ENCODE measurements at places on chromosomes 11 and 22.

DNA sequence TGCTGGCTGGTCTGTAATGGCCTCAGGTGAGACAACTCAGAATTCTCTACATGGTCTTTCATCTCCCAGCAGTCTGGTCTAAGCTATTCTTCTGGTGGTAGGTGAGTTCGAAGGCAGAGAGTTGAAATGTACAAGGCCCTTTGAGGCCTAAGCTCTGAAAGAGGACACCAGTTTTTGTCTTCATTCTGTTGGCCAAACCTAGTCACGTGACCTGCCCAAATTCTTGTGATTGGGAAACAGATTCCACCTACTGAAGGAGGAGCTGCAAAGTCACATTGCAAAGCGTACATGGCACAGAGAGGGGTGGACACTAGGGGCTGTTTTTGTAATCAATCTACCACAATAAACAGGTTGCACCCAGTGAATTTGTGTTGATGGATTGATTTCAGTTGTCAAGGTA lies 193.5 kb downstream of the NAV2 start:
- H3K36me3 ChIP-seq, result no peaks in the 10 kb centered on the region
- DNase-seq, result no peak
- H3K27me3 ChIP-seq, result no peaks in the 10 kb centered on the region
- no peak overlapping the region for H3K27ac ChIP-seq
- H3K4me3 ChIP-seq, result no peak overlapping the region

GRCh38 chr11:72577271-72577721 lies 96.9 kb downstream of the PDE2A start:
- H3K27ac ChIP-seq, result no peak overlapping the region
- no peaks in the 10 kb centered on the region for H3K27me3 ChIP-seq
- H3K4me3 ChIP-seq, result no peak overlapping the region
- no peaks in the 10 kb centered on the region for H3K36me3 ChIP-seq
- H3K4me1 ChIP-seq, result peaks cover 2% of the 10 kb centered on the region
- no peak for DNase-seq

DNA sequence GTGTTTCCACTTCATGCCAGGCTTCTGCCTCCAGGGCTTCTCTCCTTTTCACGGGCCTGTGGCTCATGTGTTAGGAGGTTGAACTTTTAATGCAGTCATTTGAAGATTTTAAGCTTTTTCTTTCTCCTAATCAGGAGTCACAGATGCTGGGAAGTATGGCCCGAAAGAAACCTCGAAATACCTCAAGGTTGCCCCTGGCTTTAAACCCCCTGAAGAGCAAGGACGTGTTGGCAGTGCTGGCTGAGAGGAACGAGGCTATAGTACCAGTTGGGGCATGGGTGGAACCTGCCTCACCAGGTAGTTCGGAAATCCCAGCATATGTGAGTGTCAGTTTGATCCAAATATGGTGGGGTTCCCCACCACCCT lies 571 bp downstream of the CCDC15 start:
- H3K27ac ChIP-seq, result peak overlapping the region; percentile 81
- no peak for DNase-seq
- H3K36me3 ChIP-seq, result no peaks in the 10 kb centered on the region

- H3K4me1 ChIP-seq, result no peaks in the 10 kb centered on the region
- DNase-seq, result no peak
- H3K27ac ChIP-seq, result no peak overlapping the region
- H3K4me3 ChIP-seq, result no peak overlapping the region
- H3K27me3 ChIP-seq, result no peaks in the 10 kb centered on the region
Measured at GRCh38 chr11:126410649-126411048, 55.2 kb downstream of the ST3GAL4 start.

DNA sequence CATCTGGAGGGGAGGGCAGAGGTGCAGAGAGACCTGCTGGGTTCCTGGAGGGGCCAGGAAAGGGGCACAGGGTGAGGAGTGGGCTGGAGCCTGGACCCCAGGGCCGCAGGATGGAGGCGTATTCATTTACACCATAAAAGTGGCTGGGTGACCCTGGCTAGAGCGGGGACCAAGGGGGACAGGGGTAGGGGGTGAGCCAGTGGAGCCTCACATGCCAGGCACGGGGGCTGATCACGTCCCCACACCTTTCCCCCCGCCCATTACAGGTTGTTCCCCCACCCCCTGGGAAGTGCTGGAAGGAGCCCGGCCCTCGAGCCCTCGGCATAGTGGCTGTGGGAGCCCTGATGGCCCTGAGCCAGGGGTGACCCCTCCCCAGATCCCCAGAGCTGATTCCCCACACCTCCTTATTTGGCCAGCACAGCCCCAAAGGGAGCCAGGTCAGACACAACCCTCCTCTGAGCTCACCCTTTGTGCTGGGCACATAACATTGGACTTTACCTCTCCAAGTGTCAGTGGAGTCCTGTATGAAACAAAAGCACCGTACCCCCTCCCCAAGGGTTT lies 781 bp downstream of the TCIRG1 start:
- peaks cover 26% of the 10 kb centered on the region for H3K36me3 ChIP-seq
- H3K27ac ChIP-seq, result peak overlapping the region; percentile 84
- no peak for DNase-seq
- peaks cover 36% of the 10 kb centered on the region for H3K4me1 ChIP-seq

- H3K4me3 ChIP-seq, result no peak overlapping the region
- no peak overlapping the region for H3K27ac ChIP-seq
- no peak for DNase-seq
- H3K36me3 ChIP-seq, result no peaks in the 10 kb centered on the region
Measured at GRCh38 chr11:134676516-134677287, 264.7 kb upstream of the B3GAT1 start.

DNA sequence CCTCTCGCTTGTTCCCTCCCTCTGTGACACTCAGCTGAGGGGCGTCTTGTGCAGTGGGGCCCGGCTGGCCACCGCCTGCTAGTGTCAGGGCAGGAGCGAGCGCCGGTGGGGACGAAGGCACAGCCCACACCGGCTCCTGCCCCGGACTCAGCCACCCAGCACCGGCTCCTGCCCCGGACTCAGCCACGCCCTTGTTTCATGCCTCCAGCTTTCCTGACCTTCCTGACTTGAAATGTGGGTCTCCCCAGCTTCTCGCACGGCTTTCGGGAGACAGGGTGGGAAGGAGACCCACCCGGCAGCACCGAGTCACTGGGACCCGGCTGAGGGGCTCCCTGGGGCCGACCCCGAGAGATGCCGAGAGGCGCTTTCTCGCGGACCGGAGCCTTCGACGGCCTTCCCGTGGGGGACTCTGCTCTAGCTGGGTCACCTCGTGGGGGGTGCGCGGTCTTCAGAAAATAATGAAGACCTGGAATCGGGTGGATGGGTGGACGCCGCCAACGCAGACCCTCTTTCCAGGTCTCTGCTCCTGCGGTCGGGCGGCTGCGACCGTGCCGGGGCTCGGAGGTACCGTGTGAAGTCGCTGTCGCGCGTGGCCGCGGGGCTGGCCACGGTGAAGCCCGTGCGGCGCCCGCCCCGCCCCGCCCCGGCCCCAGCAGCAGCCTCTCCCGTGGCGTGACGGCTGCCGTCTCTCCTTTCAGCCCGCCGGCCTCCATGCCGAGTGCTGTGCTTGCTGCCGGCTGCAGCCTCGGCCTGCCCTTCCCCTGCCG lies 10.2 kb downstream of the GLB1L2 start:
- DNase-seq, result no peak
- H3K27ac ChIP-seq, result no peak overlapping the region
- H3K4me1 ChIP-seq, result no peaks in the 10 kb centered on the region
- no peaks in the 10 kb centered on the region for H3K36me3 ChIP-seq
- H3K4me3 ChIP-seq, result no peak overlapping the region
- no peaks in the 10 kb centered on the region for H3K27me3 ChIP-seq

GRCh38 chr11:1310772-1311468 lies 1.5 kb upstream of the TOLLIP start:
- H3K27me3 ChIP-seq, result no peaks in the 10 kb centered on the region
- peak; percentile 21 for DNase-seq
- no peak overlapping the region for H3K4me3 ChIP-seq
- peaks cover 29% of the 10 kb centered on the region for H3K4me1 ChIP-seq
- H3K27ac ChIP-seq, result peak overlapping the region; percentile 87

- H3K4me1 ChIP-seq, result no peaks in the 10 kb centered on the region
- DNase-seq, result no peak
- H3K27ac ChIP-seq, result no peak overlapping the region
Measured at GRCh38 chr22:21726650-21727049, 8.9 kb downstream of the YPEL1 start.

DNA sequence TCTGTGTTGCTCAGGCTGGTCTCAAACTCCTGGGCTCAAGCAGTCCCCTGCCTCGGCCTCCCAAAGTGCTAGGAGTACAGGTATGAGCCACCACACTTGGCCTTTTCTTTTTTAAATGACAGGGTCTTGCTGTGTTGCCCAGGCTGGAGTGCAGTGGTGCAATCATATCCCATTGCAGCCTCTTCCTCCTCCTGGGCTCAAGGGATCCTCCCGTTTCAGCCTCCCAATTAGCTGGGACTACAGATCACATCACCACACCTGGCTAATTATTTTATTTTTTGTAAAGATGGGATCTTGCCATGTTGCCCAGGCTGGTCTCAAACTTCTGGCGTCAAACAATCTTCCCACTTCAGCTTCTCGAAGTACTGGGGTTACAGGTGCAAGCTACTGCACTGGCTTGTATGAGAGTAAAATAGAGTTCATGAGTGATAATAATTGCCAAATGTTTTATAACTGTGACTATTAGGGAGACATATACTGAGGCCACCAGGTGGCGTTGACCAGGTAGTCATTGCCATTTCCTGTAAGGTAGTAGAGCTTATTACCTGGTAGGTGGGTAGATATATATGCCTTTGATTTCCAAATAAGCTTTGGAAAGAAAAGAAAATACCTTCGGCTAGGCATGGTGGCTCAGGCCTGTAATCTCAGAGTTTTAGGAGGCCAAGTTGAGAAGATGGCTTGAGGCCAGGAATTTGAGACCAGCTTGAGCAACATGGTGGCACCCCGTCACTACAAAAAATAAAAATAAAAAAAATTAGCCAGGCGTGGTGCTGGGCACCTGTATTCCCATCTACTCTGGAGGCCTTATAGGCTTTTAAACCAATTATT lies 5.4 kb downstream of the FDX1 start:
- peaks cover 20% of the 10 kb centered on the region for H3K36me3 ChIP-seq
- DNase-seq, result no peak
- H3K4me3 ChIP-seq, result no peak overlapping the region
- peaks cover 5% of the 10 kb centered on the region for H3K4me1 ChIP-seq

- H3K27ac ChIP-seq, result no peak overlapping the region
- H3K4me1 ChIP-seq, result peaks cover 19% of the 10 kb centered on the region
- H3K36me3 ChIP-seq, result no peaks in the 10 kb centered on the region
- no peak overlapping the region for H3K4me3 ChIP-seq
- H3K27me3 ChIP-seq, result no peaks in the 10 kb centered on the region
Measured at GRCh38 chr11:59272771-59273372, 60.1 kb upstream of the MPEG1 start.

DNA sequence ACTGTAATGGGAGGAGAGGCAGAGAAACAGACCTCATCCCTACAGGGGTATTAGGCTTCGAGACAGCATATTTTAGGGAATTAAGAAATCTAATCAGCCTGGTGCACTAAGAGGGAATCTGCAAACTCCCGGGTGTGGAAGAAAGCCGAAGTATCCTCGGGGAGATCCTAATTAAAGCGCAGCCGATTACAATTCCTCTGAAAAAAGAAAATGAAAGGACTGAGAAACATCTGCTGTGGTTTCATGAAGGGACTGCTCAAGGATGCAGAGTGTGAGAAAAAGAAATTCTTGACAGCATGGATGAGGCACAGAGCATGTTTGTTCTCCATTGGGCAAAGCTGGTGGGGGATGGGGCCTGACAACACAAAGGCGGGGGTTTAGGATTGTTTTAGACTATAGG lies 290.0 kb upstream of the LARGE1 start:
- no peaks in the 10 kb centered on the region for H3K36me3 ChIP-seq
- H3K4me1 ChIP-seq, result no peaks in the 10 kb centered on the region
- no peaks in the 10 kb centered on the region for H3K27me3 ChIP-seq

- no peak overlapping the region for H3K4me3 ChIP-seq
- no peaks in the 10 kb centered on the region for H3K27me3 ChIP-seq
- no peaks in the 10 kb centered on the region for H3K36me3 ChIP-seq
- DNase-seq, result no peak
- no peak overlapping the region for H3K27ac ChIP-seq
Measured at GRCh38 chr11:111694851-111695250, 71.3 kb downstream of the PPP2R1B start.

DNA sequence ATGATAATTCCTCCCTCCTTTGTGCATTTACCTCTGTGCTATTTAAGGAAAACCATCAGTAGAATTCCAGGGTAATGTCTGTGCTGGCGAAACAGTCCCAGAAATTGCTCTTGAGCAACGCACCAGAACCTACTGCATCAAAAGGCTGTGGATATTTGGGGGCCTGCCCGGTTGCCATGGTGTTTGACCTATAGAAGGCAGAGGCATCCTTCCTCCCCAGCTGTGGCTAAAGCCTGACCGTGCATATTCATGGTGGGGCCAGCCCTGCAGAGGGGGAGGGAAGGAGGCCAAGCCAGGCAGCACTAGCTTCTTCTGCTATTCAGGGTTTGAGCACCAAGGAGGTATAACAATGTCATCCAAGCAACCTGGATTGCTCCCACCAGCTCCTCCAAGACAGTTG lies 215.0 kb upstream of the E2F8 start:
- no peak overlapping the region for H3K27ac ChIP-seq
- no peaks in the 10 kb centered on the region for H3K4me1 ChIP-seq
- no peak for DNase-seq
- no peaks in the 10 kb centered on the region for H3K27me3 ChIP-seq

DNA sequence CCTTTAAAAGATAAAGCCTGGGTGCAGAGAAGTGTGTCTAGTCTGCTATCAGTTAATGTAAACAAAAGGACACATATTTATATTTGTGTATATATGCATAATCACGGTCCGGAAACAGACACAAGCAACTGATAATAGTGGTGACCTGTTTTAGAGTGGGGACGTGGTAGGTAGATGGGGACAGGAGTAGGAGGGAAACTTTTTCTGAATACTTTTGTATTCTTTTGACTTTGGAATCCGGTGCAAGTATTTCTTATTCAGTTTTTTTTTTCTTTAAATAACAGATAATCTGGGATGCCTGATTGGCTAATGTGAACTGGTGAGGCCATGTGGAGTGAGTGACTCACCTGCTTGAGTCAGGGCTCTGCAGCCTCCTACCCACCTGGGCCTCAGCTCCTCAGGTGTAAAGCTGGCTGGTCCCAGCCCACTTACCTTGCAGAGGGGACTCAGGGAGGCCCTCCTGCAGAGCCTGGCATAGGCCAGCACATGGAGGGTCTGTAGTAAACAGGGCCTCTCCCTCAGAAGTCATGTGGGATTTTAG lies 15.3 kb downstream of the MICAL2 start:
- no peak for DNase-seq
- H3K27ac ChIP-seq, result no peak overlapping the region
- H3K4me3 ChIP-seq, result no peak overlapping the region
- no peaks in the 10 kb centered on the region for H3K36me3 ChIP-seq
- no peaks in the 10 kb centered on the region for H3K4me1 ChIP-seq

DNA sequence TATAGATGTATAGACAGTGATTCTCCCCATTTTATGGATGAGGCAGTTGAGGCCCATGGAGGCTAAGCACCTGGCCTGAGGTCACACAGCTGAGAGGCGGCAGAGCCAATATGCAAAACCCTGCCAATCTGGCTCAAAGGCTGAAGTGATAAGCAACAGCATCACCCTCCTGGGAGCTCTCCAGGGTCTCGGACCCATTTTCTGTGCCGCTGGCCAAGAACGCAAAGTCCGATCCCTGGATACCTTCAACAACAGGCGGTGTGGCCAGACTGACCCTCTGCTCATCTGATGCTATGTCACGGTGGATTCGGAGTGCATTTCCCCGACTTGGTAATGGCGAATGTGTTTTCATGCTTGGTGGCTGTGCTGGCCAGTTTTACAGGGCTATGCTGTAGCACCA lies 595.0 kb downstream of the TBC1D22A start:
- no peaks in the 10 kb centered on the region for H3K27me3 ChIP-seq
- no peak for DNase-seq
- H3K4me3 ChIP-seq, result no peak overlapping the region
- no peaks in the 10 kb centered on the region for H3K4me1 ChIP-seq
